ENCODE measurements at places on chromosomes 6 and 20. TPM values are rescaled to one million over a fixed set of nuclear protein-coding genes. Genes with fewer than 3 reads are reported as not detected.

MYT1 gene
- 159 TPM for total RNA-seq

MCCD1 gene
- total RNA-seq = not detected

MAPK14 gene
- total RNA-seq = 46.2 TPM

WFDC12 gene
- total RNA-seq = not detected

DOK5 gene
- total RNA-seq = 30.8 TPM

FAM83C gene
- total RNA-seq = not detected

RAB32 gene
- total RNA-seq = 8.6 TPM

All from glutamatergic neuron (in vitro differentiated cells).